ENCODE measurements at places on chromosomes 7 and 10. TPM values are rescaled to one million over a fixed set of nuclear protein-coding genes. Genes with fewer than 3 reads are reported as not detected.

DNA sequence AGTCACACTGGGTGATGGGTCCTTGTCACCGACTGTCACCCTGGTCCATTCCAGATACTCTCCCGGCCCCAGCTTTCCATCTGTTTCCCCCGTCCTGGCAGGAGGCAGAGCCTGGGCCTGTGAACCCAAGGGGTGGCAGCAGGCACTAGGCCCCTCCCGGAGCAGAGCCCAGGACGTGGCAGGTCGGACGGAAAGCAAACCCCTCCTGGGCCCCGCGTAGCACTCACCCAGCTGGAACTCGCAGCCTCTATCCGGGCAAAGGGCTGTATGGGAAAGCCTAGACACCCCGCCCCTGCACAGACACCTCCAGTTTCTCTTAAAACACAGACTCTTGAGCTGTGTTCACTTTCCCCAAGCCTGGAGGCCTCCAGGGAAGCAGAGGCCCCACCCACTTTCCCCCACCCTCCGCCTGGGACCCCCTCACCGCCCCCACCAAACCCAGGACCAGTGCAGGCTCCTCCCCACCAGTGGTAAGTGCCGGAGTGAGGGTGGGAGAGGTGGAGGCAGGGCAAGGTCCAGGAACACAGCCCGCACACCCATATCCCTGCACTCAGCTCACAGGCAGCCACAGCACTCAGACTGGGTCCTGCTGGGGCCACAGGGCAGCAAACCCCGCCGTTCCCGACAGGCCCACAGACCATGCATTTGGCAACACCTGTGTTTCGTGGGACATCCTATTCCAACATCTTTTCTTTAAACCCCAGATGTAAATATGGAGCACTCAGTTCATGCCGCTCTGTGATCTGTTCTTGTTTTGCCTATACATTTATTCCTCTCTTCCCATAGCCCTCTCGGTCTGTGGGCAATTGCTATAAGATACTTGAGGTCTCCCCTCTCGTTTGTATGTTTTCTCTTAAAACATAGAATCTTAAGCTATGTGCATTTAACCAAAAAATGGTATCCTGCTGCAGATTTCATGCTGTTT, 98.2 kb upstream of the PDGFA start:
- no peaks in the 10 kb centered on the region for H3K36me3 ChIP-seq
- no peak for DNase-seq
- H3K27ac ChIP-seq = no peak overlapping the region
- H3K4me3 ChIP-seq = no peak overlapping the region

DNA sequence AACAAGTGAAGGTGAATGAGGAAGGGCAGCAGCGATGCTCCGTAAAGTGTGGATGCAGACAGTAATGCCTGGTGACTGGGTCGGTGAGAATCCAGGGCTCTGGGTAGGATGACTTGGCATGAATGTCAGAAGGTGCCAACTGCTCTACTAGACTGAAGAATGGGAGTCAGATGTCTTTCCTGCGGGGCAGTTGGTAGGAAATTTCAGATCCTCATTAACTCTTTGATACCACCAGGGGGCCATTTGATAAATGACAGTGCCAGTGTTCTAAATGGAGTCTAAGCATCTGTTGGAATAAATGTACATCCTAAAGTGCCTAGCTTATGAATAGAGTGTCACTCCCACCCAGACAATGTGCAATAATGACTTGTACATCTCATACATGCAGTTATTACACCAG, 462.0 kb downstream of the GRM8 start:
- no peaks in the 10 kb centered on the region for H3K27me3 ChIP-seq
- H3K27ac ChIP-seq = no peak overlapping the region
- H3K4me1 ChIP-seq = no peaks in the 10 kb centered on the region
- no peak overlapping the region for H3K4me3 ChIP-seq
- no peaks in the 10 kb centered on the region for H3K36me3 ChIP-seq

- no peak overlapping the region for H3K4me3 ChIP-seq
- no peaks in the 10 kb centered on the region for H3K36me3 ChIP-seq
- peaks cover 62% of the 10 kb centered on the region for H3K4me1 ChIP-seq
- H3K27ac ChIP-seq = peak overlapping the region; percentile 60
- DNase-seq = peak; percentile 58
These were observed 87.5 kb downstream of the GSAP start for GRCh38 chr7:77328669-77329068.

DNA sequence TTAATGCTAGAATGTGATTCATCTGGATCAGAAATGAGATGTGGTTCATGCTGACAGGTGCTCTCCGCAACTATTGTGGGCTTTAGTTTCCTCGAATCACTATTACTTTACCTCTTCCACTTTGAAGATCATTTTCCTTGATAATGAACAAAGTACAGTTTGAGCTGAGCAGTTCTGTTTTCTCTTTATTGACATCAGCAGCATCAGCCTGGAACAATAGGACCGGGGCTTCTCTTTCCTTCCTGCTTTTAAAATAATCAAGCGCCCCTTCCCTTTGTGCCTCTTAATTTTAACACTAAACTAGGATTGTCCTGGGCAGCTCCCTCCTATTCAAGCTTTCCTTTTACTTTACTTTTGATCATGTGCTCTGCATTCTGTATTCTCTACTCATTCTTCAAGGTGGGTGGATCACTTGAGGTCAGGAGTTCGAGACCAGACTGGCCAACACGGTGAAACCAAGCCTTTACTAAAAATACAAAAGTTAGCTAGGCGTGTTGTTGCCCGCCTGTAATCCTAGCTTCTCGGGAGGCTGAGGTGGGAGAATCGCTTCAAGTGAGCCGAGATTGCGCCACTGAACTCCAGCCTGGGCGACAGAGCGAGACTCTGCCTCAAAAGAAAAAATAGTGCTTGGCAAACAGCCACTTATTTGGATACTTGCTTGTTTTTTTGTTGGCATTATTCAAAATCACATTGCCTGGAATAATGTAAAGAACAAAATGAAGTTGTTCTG, 67.0 kb upstream of the RHEB start:
- H3K4me3 ChIP-seq = no peak overlapping the region
- no peaks in the 10 kb centered on the region for H3K27me3 ChIP-seq
- H3K4me1 ChIP-seq = peaks cover 33% of the 10 kb centered on the region
- DNase-seq = peak; percentile 75
- peak overlapping the region; percentile 83 for H3K27ac ChIP-seq

- no peaks in the 10 kb centered on the region for H3K36me3 ChIP-seq
- no peak overlapping the region for H3K4me3 ChIP-seq
- H3K4me1 ChIP-seq = no peaks in the 10 kb centered on the region
- H3K27me3 ChIP-seq = peaks cover 9% of the 10 kb centered on the region
- no peak overlapping the region for H3K27ac ChIP-seq
These were observed 41.9 kb downstream of the RBM20 start for GRCh38 chr10:110686047-110686446.

DNA sequence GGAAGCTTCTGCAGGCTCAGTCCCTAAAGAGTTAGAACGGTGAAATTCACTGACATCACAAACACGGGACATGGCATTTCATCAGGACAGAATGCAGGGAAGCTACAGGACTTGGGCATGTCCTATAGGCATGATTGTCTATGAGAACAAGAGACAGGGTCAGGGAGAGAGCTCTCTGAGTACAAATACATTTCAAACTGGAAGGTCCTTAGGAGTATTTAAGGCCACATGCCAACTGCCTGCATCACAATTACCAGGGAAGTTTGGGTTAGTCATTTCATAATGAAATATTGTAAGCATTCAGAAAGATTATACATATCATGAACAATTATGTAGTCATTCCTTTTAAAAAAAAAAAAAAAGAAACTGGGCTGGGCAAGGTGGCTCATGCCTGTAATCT, 71.3 kb downstream of the CREB3L2 start:
- no peaks in the 10 kb centered on the region for H3K36me3 ChIP-seq
- H3K4me3 ChIP-seq = no peak overlapping the region
- no peaks in the 10 kb centered on the region for H3K27me3 ChIP-seq
- no peak overlapping the region for H3K27ac ChIP-seq
- H3K4me1 ChIP-seq = peaks cover 26% of the 10 kb centered on the region

DNA sequence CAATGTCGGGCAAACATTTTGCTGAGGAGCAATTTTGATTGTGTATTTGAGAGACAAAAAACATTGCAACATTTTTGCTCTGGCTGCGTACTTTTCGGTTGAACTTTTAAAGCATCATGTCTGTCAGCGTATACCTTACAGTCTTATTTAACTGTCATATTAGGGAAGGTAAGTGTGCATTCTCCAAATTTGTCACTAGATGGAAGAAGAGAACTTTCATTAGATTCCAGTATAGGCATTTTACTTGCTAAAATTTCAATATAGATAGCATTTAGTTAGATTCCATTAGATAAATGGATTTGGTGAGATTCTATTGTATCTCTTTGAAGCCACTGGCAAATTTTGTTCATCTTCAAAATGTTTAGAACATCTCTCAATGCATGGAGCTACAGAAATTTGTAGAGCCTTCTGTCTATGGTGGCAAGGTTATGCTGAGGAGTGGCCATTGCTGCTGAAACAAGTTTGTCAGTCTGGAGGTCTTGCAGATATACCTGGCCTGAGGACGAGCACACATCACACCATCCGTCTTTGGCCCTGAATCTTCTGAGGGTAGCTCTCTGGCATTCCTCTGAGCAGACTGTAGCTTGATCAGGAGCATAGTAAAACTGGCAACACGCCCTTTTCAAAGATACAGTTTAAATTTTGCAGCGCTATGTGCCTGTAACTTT, 437.5 kb upstream of the MBL2 start:
- DNase-seq = peak; percentile 51
- no peak overlapping the region for H3K4me3 ChIP-seq
- H3K27ac ChIP-seq = no peak overlapping the region
- H3K4me1 ChIP-seq = no peaks in the 10 kb centered on the region
- no peaks in the 10 kb centered on the region for H3K27me3 ChIP-seq
- H3K36me3 ChIP-seq = no peaks in the 10 kb centered on the region

DNA sequence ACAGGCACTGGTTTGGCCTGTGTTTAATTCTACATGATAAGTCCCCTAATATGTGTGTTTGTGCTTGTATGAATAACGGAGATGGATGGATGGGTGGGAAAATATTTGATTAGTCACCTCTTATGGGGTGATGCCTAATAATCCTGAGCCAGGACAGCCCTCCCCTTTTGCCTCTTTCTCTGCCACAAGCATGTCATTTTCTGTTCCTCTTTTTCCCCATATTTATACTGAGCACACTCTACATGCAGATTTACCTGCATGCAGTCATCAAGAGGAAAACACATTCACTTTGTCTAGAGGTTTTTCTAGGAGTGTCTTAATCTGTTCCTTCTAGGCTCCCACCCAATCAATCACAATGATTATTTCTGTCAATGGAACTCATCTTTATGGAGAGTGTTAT, 111.6 kb upstream of the TBX20 start:
- H3K4me1 ChIP-seq = no peaks in the 10 kb centered on the region
- H3K27ac ChIP-seq = no peak overlapping the region
- no peak for DNase-seq

GRCh38 chr10:128972036-128972405, 495.0 kb upstream of the MGMT start:
- no peaks in the 10 kb centered on the region for H3K36me3 ChIP-seq
- no peak overlapping the region for H3K27ac ChIP-seq
- H3K4me1 ChIP-seq = no peaks in the 10 kb centered on the region
- no peak overlapping the region for H3K4me3 ChIP-seq
- no peaks in the 10 kb centered on the region for H3K27me3 ChIP-seq

DNA sequence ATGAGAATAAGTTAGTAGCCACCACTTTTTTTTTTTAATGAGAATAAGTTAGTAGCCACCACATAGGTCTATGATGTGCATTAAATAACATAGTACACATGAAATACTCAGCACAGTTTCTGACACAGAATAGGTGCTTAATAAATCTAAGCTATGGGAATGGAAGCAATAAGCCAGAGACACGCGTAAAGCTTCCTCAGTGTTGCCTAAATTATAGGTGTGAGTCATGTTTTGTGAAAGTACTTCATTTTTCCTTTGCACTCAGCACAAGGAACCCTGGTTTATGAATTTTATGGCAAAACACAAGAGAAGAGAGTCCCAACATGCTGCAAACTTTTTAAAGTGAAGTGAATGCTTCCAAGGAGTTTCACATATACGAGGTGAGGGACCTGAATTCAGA, 267.4 kb downstream of the RNLS start:
- no peaks in the 10 kb centered on the region for H3K4me1 ChIP-seq
- H3K4me3 ChIP-seq = no peak overlapping the region
- no peaks in the 10 kb centered on the region for H3K27me3 ChIP-seq

DNA sequence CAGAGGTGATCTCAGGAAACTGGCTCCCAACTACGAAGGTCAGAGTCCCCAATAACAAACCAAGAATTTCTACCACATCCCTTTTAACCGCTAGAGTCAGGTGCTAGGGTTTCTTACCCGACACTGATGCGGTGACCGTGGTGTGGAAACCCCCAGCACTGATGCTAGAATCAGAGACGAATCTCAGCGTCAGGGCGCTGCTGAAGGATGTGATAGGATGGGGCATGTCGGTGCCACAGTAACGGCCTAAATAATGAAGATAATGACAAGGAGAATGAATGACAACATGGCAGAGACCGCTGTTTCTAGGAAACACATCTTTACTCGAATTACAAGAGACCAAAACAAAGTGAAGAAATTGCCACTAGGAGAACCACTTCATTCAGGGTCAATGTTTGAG, 131.1 kb upstream of the RSU1 start:
- H3K27ac ChIP-seq = no peak overlapping the region
- no peaks in the 10 kb centered on the region for H3K36me3 ChIP-seq
- H3K4me3 ChIP-seq = no peak overlapping the region
- peaks cover 49% of the 10 kb centered on the region for H3K4me1 ChIP-seq
- no peaks in the 10 kb centered on the region for H3K27me3 ChIP-seq

DNA sequence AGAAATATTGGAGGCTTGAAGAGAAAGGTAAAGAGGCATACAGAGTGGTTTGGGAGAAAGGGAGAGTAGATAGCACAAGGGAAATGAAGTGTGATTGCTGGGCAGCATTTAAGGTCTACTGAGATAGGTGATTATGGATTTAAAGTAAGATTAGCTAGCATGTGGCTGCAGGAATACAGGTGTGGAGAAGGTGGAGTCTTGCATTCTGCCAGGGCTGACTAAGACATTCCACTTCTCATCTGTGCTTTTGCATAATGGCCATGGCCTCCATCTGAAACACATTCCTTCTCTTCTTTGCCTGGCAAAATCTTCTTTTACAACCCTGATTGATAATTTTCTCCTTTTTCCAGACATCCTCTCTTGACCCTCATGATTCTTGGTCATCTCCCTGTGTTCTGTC, 31.6 kb upstream of the PCGF5 start:
- H3K4me1 ChIP-seq = peaks cover 2% of the 10 kb centered on the region
- H3K36me3 ChIP-seq = no peaks in the 10 kb centered on the region
- no peak overlapping the region for H3K4me3 ChIP-seq
- H3K27me3 ChIP-seq = no peaks in the 10 kb centered on the region
- H3K27ac ChIP-seq = no peak overlapping the region

- no peak overlapping the region for H3K27ac ChIP-seq
- no peaks in the 10 kb centered on the region for H3K4me1 ChIP-seq
- no peak overlapping the region for H3K4me3 ChIP-seq
These were observed 111.8 kb downstream of the WDR11 start for GRCh38 chr10:120962756-120963593.

The SPDYE5 gene
- total RNA-seq = 0.16 TPM

The MRLN gene
- not detected for total RNA-seq

The OPN4 gene
- not detected for total RNA-seq

The TFAM gene
- 45.1 TPM for total RNA-seq

The TRPV5 gene
- total RNA-seq = not detected

The ARHGEF35 gene
- total RNA-seq = 0.82 TPM

The APBB1IP gene
- total RNA-seq = not detected

The LIPJ gene
- total RNA-seq = 0.09 TPM

Measured in endothelial cell of umbilical vein (primary cell).